ENCODE measurements at places on chromosomes 12 and 14.

DNA sequence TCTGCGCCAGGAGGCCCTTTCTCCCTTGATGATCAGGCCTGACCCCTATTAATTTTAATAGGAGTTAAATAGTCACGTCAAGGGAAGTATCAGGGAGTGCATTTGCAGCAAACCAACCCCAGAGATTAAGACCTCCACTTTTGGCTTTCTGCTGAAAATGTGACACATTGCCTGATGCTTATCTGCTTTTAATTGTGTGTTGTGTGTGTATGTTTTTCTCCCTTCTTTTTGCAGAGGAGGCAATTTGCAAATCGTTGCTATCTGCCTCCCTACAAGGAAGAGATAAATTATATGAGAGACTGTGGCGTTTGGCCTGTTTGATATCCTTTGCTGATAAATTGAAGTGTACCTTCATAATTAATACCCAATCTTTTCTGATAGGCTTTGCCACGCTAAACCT lies 822.9 kb downstream of the VRK1 start:
- H3K4me3 ChIP-seq: no peak overlapping the region
- H3K27ac ChIP-seq: no peak overlapping the region
- no peaks in the 10 kb centered on the region for H3K4me1 ChIP-seq
- peaks cover 13% of the 10 kb centered on the region for H3K27me3 ChIP-seq
- no peaks in the 10 kb centered on the region for H3K36me3 ChIP-seq

DNA sequence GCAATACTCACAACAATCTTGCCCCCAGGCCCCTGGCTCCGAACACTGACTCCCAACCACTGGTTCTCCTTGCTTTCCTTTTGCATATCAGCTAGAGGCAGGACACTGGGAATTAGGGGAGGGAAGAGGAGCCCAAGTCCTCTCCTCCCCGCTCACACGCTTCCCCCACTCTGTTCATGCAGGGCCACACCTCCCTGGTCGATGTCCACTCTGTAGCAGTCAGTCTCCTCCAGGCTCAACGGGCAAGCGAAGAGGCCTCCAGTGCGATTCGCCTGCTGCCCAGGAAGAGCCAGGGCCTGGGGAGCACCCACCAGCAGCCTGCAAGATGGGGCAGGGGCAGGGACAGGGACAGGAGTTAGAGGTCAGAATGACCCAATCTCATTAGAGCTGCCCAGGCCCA lies 4.8 kb downstream of the ITGA7 start:
- no peak overlapping the region for H3K4me3 ChIP-seq
- H3K27ac ChIP-seq: no peak overlapping the region
- H3K36me3 ChIP-seq: no peaks in the 10 kb centered on the region
- no peak for DNase-seq

DNA sequence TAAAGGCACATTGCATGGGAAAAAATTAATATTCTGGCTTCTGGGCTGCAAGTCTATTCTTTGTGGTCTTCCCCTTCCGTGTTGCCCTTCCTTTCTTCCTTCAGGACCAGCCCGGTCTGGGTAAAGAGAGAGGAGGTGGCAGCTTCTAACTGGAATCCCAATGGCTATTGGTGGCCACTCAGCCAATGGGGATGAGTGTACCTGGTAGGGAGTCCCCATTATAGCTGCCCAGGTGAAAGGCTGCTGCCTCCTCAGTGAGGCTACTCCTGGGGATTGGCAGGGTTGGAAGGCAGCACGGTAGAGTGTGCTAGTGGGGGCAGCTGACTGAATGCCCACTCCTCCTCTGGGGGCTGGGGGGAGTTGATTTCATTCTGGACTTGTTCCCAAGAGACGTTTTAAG lies 112.6 kb downstream of the RBM19 start:
- H3K4me3 ChIP-seq: no peak overlapping the region
- H3K4me1 ChIP-seq: no peaks in the 10 kb centered on the region
- no peaks in the 10 kb centered on the region for H3K27me3 ChIP-seq
- no peak for DNase-seq
- no peak overlapping the region for H3K27ac ChIP-seq

DNA sequence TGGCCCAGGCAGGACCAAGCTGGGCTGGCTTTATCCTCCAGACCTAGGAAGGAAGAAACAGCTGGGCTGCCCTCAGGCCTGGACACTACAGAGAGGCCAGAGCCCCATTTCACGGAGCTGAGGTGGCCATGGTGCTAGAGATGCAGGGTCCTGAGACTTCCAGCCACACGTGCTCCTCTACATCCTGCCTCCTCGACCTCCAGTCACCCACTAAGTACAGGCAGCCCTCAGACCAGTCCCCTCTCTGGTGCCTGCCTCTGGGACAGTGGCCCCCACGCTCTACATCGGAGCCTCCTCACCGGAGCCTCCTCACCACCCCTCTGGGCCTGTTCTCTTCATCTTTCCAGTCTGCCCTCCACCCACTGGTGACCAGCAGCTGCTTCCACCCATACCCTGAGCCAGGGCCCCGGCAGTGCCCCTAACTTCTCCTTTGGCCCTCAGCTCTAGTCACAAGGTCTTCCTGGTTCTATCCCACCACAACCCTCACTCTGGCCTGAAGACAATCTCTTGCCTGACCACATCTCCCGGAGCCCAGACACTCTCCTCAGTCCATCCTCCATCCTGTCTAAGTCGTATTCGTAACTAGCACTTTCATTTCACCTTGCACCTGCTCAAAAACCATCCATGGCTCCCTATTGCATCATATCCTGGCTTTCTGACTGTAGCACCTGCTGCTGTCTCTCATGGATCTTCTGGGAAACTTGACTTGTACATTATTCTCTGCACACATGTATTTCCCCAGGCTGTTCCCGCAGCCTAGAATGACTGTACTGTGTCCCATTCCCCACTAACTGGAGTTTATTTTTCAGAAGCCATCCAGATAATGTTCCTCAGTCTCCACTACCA lies 43.9 kb downstream of the DIO3 start:
- DNase-seq: no peak
- H3K4me1 ChIP-seq: peaks cover 5% of the 10 kb centered on the region
- no peak overlapping the region for H3K27ac ChIP-seq
- H3K36me3 ChIP-seq: no peaks in the 10 kb centered on the region

DNA sequence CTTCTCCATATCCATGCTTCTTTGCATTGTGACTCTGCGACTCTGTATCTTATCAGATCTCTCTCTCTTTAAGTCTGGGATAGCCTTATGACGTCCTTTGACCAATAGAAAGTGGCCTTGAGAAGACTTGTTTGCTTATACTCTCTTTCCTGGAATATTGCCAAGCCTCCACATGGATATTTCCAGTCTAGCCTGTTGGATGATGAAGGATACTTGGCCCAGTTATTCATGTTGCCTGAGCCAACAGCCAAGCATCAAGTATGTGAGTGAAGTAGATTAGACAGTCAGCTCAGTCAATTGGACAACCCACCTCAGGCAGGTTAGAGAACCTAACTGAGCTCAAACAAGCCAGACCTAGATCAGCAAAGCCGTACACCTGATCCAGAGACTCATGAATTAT lies 864.2 kb upstream of the MGAT4C start:
- no peak overlapping the region for H3K4me3 ChIP-seq
- H3K27me3 ChIP-seq: no peaks in the 10 kb centered on the region

DNA sequence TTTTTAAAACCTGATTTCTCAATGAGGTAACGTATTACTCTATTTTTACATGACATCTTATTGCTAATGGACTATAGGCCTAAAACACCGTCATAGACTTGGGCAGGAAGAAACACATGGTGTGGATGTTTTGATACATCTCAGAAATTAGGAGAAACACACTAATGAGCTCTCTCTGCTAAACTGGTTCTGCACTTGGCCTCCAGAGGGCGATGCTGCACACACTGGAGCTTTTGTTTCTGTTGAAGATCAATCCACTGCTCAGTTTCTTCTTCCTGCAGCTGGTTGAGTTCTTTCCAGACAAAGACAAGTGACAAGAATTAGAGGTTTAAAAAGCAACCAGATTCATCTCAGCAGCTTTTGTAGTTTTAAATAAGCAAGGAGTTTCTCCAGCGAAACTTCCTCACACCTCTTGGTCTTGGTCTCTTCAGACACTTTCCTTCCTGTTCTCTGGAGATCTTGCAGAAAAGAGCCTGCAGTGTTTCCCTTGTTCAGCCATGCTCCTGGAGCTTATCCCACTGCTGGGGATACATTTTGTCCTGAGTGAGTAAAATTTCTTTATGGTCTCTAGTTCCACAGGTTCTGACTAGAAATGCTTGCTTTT lies 178.5 kb upstream of the OR4E1 start:
- H3K36me3 ChIP-seq: no peaks in the 10 kb centered on the region
- H3K27me3 ChIP-seq: peaks cover 93% of the 10 kb centered on the region
- peak; percentile 55 for DNase-seq
- H3K4me3 ChIP-seq: no peak overlapping the region

- DNase-seq: no peak
- H3K27ac ChIP-seq: peak overlapping the region; percentile 96
- H3K27me3 ChIP-seq: no peaks in the 10 kb centered on the region
- peaks cover 4% of the 10 kb centered on the region for H3K36me3 ChIP-seq
- peak overlapping the region; percentile 62 for H3K4me3 ChIP-seq
Measured at GRCh38 chr12:127126260-127126628, 1140.7 kb upstream of the TMEM132C start.

DNA sequence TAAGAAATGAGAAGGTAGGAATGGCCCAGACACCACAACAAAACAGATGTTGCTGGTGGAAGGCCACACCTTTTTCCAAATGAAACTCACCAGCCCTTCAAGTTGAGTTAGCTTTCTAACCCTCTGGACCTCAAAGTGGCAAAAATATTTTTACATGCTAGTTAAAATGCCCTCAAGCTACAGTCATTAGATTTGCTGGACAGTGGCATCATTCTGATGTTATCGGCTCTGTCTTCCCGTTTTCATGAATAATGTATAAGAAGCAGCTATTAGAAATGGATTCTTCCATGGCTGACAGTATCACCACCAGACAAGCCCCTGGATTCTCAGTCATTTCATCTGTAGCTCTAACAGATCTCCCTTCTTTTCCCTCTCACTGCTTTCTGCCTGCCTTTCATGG lies 37.1 kb upstream of the PLXNC1 start:
- H3K4me3 ChIP-seq: no peak overlapping the region
- no peaks in the 10 kb centered on the region for H3K4me1 ChIP-seq
- no peaks in the 10 kb centered on the region for H3K36me3 ChIP-seq
- no peak for DNase-seq

GRCh38 chr14:104294628-104294982 lies 156.2 kb downstream of the KIF26A start:
- no peaks in the 10 kb centered on the region for H3K27me3 ChIP-seq
- H3K27ac ChIP-seq: no peak overlapping the region
- H3K4me3 ChIP-seq: no peak overlapping the region
- no peak for DNase-seq
- H3K4me1 ChIP-seq: no peaks in the 10 kb centered on the region

DNA sequence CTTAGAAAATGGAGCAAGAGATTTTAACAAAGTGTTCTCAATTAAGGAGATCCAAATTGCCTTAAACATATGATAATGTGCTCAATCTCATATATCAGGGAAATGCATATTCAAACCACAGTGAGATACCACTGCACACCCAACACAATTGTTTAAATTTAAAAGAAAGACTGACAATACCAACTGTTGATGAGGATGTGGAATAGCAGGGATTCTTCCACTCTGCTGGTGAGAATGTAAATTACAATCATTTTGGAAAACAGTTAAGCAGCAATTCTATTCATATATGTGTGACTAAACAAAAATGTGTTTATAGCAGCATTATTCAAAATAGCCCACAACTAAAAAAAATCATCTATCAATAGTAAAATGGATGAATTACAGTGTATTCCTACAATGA lies 144.2 kb downstream of the KICS2 start:
- H3K27ac ChIP-seq: no peak overlapping the region
- no peak overlapping the region for H3K4me3 ChIP-seq
- H3K36me3 ChIP-seq: peaks cover 65% of the 10 kb centered on the region
- H3K27me3 ChIP-seq: no peaks in the 10 kb centered on the region

- DNase-seq: no peak
- no peaks in the 10 kb centered on the region for H3K4me1 ChIP-seq
- H3K36me3 ChIP-seq: peaks cover 17% of the 10 kb centered on the region
- no peak overlapping the region for H3K4me3 ChIP-seq
- no peaks in the 10 kb centered on the region for H3K27me3 ChIP-seq
- no peak overlapping the region for H3K27ac ChIP-seq
Measured at GRCh38 chr12:116999066-116999465, 88.3 kb downstream of the FBXW8 start.

GRCh38 chr12:12054993-12055392 lies 15.7 kb upstream of the BCL2L14 start:
- H3K4me1 ChIP-seq: no peaks in the 10 kb centered on the region
- no peak overlapping the region for H3K4me3 ChIP-seq
- peaks cover 16% of the 10 kb centered on the region for H3K27me3 ChIP-seq
- no peak for DNase-seq
- no peaks in the 10 kb centered on the region for H3K36me3 ChIP-seq

DNA sequence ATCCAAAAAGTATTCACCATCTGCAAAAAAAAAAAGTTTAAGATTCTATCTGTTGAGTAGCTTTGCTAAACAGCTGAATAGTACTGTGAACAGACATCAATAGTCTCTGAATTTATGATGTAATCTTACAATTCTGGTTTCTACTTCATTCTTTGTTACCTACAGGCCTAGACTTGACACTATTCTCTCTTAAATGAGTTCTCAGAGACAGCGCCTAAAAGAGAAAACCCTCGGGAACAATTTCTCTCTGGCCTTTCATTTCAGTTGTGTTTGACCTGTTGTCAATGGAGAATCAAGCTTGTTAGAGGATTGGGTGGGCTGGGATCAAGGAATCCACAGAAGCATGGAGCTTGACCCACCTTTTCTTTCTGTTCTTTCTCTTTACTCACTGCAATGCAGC lies 5.9 kb upstream of the TWF1 start:
- H3K27me3 ChIP-seq: no peaks in the 10 kb centered on the region
- H3K27ac ChIP-seq: no peak overlapping the region
- no peak overlapping the region for H3K4me3 ChIP-seq
- H3K36me3 ChIP-seq: no peaks in the 10 kb centered on the region
- DNase-seq: no peak

GRCh38 chr12:46371718-46372543 lies 642 bp downstream of the SLC38A2 start:
- peak; percentile 68 for DNase-seq
- H3K36me3 ChIP-seq: peaks cover 65% of the 10 kb centered on the region
- peak overlapping the region; percentile 93 for H3K4me3 ChIP-seq
- peak overlapping the region; percentile 98 for H3K27ac ChIP-seq
